ENCODE measurements at places on chromosomes 5 and 9.

DNA sequence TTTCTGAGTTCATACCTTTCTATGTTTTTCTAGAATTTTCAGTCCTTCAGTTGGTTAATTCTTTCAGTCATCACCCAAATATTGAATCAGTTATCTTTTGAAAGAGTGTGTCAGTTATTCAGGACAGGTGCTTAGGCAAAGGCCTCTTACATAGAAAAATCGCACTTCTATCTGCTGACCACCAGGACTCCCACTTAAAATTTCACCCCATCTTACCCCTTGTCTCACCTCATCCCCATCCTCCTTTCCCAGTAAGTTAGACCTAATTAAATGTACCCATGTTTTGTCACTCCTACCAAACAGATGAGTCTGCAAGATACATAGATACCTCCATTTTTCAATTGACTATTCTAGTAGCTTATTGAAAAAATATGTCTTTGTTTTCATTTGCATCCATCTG lies 159.9 kb upstream of the PIK3R1 start:
- no peak for DNase-seq

DNA sequence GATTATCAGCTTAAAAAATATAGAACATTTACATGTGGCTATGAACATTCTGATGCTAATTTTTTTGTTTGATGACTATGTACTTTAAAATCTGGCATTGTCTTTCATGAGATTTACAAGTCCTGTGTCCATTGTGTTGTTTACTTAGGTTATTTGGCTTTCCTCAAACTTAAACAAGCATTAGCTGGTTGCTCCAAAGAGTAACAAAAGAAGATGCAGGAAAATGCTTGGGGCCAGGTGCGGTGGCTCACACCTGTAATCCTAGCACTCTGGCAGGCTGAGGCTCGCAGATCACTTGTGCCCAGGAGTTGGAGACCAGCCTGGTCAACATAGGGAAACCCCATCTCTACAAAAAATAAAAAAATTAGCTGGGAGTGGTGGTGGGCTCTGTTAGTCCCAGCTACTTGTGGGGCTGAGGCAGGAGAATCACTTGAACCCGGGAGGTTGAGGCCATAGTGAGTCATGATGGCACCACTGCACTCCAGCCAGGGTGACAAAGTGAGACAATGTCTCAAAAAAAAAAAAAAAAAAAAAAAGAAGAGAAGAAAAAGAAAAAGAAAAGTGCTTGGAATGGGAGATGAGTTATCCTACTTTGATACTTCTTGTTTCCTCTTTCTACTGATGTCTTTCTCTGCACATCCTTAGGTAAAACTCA lies 39.7 kb downstream of the PAM start:
- DNase-seq: no peak

GRCh38 chr9:131097948-131098278 lies 1.6 kb downstream of the AIF1L start:
- DNase-seq: no peak

GRCh38 chr9:96302021-96302420 lies at the start of gene HSD17B3:
Gene HSD17B3 (minus strand): TSS chr9:96302176. CDS start chr9:96302104, 72 bp downstream.
- DNase-seq: no peak

- no peak for DNase-seq
Observed at GRCh38 chr9:129236441-129237145, 58.5 kb upstream of the IER5L start.

- DNase-seq: no peak
Observed at GRCh38 chr9:34989946-34990635, 546 bp downstream of the DNAJB5 start.

GRCh38 chr5:113447498-113448050 lies 12.8 kb upstream of the TSSK1B start:
- no peak for DNase-seq

- no peak for DNase-seq
Observed at GRCh38 chr5:122721127-122721526, 53.8 kb upstream of the SNX2 start.

GRCh38 chr5:101009758-101010519 lies 106.9 kb upstream of the ST8SIA4 start:
- no peak for DNase-seq

GRCh38 chr5:122356855-122357254 lies 44.8 kb downstream of the SNCAIP start:
- DNase-seq: no peak

GRCh38 chr9:134396825-134397224 lies 70.6 kb downstream of the RXRA start:
- DNase-seq: no peak

DNA sequence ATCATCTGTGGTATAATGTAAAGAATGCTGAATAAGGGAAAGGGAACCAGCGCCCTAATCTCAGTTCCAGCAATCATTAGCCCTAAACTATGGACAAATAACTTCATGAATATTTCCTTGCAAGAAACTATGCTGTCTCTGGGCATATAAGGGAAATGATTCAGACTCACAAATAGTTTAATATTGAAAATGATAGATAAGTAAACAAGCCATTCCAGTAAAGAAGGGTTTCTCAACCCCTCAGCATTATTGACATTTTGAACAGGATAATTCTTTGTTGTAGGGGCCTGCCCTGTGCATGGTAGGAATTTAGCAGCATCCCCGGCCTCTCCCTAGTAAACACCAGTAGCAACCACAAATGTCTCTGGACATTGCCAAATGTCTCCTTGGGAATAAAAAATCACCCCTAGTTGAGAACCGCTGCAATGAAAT lies 23.8 kb downstream of the C5 start:
- DNase-seq: no peak

GRCh38 chr5:122774519-122774860 lies 390 bp upstream of the SNX2 start:
- DNase-seq: no peak

DNA sequence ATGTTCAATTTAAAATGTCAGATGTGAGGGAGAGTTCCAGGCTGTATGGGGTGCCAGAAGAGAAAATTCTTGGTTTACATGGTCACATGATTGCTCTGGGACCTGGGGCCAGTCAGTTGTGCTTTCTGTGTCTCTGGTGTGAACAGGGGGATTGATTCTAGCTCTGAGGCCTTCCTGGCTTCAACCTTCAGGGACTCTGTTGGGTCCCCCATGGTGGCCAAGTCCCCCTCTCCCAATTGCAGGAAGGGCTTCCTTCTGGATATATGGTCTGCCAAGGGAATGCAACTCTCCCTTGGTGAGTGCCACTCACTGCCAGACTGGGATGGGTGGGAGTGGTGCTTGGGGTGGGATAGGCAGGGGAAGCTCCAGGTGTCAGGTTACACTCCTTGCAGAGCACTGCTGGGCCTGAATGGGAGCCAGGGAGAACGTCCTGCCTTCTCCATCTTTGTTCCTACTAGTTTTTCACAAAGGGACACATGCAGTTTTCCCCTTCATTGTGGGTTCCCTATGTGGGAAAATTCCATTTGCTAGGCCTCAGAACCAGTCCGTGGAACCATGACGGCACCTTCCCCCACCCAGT lies 153.2 kb downstream of the MELK start:
- DNase-seq: no peak

DNA sequence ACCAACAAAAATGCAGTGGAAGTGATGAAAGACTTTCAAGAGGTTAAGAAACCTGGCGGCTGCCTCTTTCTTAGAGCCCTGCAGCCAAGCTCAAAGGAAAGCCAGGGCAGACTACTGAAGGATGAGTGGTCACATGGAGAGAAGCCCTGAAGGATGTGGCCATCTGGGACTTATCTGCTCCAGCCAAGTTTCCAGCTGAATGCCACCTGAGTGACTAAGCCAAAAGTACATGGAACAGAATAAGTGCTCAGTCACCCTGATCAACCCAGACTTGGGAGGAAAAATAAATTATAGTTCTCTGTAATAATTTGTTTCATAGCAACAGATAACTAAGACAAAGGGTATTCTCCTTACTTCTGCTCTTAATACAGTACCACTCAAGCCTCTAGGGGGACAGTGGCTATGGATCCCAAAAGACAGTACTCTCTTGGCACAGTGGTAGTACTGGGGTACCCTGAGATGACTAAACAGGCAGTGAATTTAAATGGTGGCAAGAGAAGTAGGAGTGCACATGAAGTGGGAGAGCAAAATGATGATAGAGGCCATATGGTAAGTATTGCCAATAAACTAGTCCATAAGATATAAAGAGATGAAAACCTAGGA lies 182.3 kb downstream of the ELAVL2 start:
- no peak for DNase-seq

GRCh38 chr5:68033961-68034571 lies 181.5 kb upstream of the PIK3R1 start:
- DNase-seq: no peak

GRCh38 chr9:12414514-12414913 lies 278.7 kb upstream of the TYRP1 start:
- no peak for DNase-seq

GRCh38 chr9:137161558-137162486 lies 8.0 kb downstream of the LRRC26 start:
- DNase-seq: no peak

GRCh38 chr5:139884144-139884543 lies 88.5 kb downstream of the PSD2 start:
- DNase-seq: no peak

DNA sequence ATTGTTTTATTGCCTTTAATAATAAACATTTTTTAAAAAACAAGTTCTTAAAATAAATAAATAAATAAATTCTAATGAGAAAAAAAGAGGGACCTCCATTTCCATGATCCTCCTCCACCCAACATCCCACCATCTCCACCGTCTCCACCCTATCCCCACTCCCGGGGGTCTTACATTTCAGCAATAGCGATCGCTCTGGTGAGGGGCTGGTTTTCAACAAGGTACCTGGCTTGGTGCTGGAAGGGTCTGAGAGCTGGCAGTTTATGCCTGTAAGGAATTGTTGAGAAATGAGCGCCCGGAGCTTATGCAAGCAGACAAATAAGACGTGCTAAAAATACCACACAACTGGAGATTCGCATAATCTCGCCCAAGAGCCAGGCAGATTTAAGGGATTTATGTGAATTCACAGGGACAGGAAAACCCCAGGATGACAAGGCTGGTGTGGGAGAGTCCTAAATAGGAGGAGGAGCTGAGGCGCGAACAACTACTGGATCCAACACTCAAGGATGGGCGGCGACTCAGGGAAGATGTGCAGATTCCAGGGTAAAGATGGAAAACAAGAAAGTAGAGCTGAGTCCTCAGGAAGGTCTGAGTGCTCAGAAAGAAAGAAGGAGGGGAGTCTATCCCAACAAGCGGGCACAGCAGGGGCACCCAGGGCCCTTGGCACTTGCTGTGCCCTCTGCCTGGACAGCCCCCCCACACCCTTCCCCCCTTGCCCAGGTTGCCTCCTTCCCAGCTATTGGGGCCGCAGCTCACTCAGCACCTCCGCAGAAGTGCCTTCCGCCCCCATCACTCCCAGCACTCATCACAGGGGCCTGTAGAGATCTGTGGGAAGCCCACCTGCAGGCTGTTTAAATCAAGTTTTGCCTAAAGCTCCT lies 27.0 kb downstream of the TRIM14 start:
- no peak for DNase-seq

GRCh38 chr5:139251695-139252288 lies 41.7 kb upstream of the MATR3 start:
- no peak for DNase-seq

- no peak for DNase-seq
Observed at GRCh38 chr5:132026516-132027008, 15.1 kb upstream of the ACSL6 start.

DNA sequence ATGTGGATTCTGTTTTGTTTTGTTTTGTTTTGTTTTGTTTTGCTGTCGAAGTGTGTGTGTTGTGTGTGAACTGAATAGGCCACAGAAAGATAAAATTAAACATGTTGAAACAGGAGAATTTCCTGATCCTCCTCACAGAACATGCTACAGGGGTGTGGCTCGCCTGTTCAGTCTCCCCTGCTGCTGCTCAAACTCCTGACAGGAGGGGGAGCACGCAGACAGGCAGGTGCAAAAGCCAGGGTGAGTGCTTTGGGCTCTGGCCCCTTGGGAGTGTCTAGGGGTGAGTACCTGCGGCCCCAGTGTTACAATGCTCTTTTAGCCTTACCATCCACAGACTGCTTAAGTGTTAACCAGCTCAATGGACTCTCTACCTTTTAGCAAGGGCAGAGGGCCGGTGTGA lies 473.5 kb downstream of the MAT2B start:
- DNase-seq: no peak

DNA sequence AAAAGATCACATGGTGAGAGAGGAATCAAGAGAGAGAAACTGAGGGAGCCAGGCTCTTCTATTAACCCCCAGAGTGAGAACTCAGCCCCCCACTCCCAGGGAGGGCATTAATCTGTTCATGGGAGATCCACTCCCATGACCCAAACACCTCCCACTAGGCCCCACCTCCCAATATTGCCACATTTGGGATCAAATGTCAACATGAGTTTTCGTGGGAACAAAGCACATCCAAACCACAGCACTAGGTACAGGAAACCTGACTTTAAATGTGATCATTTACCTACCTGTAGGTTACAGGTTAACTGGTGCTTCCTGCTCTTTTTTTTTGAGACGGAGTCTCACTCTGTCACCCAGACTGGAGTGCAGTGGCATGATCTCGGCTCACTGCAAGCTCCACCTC lies 16.9 kb downstream of the NNT start:
- DNase-seq: no peak

GRCh38 chr9:133282464-133283238 lies 7.7 kb upstream of the ABO start:
- no peak for DNase-seq

DNA sequence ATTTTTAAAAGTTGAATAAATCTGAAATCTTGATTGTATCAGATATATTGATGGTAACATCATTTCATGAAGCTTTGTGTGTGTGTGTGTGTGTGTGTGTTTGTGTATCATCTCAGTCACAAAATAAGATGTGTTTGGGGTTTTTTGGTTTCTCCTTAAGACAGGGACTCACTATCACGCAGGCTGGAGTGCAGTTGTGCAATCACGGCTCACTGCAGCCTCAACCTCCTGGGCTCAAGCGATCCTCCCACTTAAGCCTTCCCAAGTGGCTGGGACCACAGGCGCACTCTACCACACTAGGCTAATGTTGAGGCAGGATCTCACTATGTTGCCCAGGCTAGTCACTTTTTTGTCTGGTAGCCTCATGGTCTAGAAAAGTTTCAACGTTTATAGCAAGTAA lies 83.4 kb upstream of the DMRT1 start:
- no peak for DNase-seq

DNA sequence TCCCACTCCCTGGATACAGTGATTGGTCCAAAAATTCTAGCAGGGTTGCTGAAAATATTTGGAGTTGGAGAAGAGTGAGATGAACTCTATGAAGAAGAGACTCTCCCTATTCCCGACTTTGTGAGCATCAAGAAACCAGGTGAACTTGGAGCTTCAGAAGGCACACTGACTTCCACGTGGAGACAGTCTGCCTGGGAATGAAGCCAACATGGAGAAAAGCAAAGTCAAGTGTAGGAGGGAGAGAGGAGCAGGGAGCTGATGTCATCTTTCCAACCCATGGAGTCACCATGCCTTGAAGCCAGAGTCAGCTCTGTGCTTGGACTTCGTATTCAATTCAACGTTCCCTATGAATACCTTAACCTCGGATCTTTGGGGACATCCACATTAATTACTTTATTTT lies 125.1 kb downstream of the NPR3 start:
- no peak for DNase-seq

GRCh38 chr5:172175263-172175719 lies 12.7 kb downstream of the STK10 start:
- DNase-seq: peak; percentile 80

- DNase-seq: no peak
Observed at GRCh38 chr5:170389550-170389892, 354 bp upstream of the KCNMB1 start.

All from GM12892 (cell line).